ENCODE measurements at places on chromosomes 3 and 15.

DNA sequence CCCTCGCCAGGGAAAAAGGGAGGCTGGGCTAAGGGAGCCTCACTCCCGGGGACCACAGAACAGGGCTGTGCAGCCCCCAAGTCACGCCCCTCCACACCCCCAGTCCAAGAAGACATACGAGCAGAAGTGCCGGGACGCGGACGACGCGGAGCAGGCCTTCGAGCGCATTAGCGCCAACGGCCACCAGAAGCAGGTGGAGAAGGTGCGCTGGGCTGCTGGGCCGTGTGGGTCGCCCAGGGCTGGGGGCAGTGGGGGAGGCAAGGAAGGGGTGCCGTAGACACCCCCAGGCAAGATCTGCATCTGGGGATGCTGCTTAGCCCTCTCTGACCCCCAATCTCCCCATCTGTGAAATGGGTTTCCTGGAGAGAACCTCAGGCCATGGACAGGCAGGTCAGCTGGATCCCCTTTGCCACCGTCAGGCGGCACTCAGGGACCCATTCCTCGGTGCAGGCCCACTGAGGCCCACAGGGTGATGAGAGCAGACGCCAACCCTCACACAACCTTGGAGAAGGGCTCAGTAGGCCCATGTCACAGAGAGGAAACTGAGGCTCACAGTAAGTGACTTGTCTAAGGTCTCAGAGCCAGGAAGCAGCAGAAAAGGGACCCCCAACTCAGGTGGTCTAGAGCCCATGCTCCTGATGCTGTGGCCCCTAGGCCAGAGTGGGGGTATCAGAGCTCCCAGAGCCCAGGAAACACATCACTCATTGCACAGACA is 33.7 kb downstream of the PSTPIP1 start:
- DNase-seq: no peak

- DNase-seq: no peak
These were observed 5.2 kb upstream of the MANF start for GRCh38 chr3:51379746-51380455.

- DNase-seq: no peak
These were observed 8.0 kb downstream of the LRRK1 start for GRCh38 chr15:100926971-100927756.

DNA sequence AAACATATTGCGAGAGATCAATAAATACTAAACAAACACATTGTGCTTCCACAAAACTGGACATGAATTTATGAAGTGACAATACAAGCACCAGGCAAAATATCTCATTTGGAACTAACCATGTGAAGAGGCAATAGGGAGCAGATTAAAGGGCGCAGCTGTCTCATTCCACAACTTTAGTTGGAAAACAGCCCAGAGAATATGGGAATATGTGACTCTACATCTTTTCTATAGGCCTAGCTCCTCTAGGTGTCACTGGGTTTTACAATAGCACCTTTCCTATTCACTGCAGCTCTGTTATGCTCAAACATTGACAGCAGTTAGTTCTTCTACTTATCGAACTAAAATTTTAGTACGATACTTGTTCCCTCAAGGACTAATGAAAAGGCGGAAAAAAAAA is 866.3 kb upstream of the GBE1 start:
- no peak for DNase-seq

- no peak for DNase-seq
These were observed 23.0 kb upstream of the SV2B start for GRCh38 chr15:91077029-91077428.

DNA sequence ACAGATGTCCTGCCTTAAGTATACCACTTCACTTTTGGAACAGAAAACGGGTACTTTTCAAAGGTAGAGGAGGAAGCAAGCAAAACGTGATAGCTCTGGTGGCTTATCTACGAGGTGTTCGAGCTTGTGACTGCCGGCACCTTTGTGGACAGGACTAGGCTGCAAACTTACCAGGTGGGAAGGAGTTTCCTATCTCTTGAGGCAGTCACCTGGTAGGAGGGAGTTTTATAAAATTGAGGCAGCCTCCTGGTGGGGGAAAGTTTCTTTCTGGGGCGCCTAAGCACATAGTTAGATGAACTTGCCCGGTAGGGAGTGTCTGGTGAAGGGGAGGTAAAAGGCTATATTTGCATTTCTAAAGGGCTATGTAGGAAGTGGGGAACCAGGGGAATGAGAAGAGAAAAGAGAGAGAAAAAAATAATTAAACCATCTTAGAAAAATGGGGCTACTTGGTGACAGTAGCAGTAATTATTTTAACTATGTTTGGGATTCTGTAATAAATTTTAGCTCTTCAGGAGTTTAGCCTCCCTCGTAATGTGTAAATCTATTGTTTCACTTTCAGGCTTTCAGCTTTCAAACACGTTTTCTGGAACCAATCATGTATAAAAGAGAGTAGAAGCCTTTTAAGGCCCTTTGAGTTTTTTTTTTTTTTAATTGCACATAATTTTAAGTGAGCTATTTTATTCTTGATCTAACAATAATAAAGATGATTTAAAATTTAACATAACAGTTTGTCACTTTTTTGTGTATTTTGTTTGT is 131.0 kb downstream of the IL5RA start:
- DNase-seq: no peak

DNA sequence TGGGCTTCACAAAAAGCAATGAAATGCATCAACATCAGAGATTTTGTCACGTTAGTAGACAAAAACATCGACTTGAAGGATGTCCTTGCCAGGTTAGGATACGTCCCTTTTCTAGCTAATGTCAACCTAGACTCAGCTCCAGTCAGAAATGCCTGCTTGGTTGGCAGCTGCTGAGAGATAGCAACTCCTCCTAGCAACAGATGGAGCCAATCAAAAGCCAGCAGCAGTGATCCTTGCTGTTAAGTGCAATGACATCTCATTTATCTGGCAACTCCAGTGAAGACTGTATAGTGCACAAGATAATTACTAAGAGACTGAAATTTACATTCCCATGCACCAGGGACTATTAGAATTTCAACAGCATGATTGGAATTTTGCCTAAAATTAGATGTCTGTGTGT is 424.1 kb downstream of the FGF12 start:
- DNase-seq: no peak

DNA sequence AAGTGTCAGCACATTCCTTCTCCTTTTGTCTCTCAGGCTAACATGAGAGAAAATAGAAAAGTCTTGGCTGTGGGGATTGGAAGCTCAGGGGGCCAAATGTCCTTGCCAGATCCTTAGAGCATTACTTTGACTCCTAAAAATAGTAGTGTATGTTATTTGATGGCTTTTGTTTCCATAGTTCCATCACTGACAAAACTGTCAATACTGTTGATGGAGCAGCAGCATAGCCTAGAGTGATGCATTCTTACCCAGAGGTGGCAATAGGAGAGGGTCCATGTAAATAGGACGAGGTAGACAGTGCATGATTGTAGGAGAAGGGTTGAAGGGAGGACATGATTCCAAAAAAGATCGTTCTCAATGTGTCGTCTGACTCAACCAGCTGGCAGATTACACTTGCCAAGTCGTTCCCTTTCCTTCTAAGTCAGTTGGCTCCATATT is 282.7 kb upstream of the TPRG1 start:
- no peak for DNase-seq

- no peak for DNase-seq
These were observed 166.4 kb upstream of the LRIG1 start for GRCh38 chr3:66667263-66667662.

DNA sequence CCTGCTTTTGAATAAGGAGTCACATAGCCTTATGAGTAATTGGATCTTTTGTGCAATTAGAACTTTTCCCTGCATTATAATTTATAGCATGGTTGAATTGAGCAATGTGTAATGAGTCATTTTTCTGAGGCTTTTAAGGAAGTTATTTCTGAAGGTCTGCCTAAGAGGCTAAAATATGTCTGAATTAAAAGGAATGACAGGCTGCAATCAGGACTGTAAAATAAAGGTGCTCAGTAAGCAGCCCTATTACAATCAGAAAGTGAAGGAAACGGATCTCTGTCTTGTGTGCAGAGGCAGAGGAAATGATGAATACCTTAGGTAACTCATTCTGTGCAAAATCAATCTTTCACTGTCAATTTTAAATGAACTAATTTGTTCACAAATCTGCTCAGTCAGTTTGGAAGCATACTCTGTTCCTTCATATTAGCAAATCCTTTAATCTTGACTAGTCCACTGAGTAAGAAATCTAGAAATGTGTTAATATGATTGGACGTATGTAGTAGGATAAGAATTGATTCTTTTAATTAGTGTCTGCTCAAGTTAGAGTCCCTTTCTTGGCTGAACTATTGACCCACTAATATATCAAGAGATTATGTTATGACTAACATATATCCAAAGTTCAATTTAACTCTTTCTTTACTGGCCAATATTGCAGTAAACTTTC is 290.1 kb downstream of the ZIC1 start:
- DNase-seq: no peak

GRCh38 chr3:53046171-53047170 is 598 bp upstream of the SFMBT1 start:
- DNase-seq: no peak

- DNase-seq: no peak
These were observed 6.5 kb downstream of the ALG3 start for GRCh38 chr3:184242297-184242685.

GRCh38 chr15:44971036-44971435 is 14.5 kb downstream of the TERB2 start:
- DNase-seq: no peak

- no peak for DNase-seq
These were observed 99.8 kb downstream of the SERPINI1 start for GRCh38 chr3:167835359-167835758.

DNA sequence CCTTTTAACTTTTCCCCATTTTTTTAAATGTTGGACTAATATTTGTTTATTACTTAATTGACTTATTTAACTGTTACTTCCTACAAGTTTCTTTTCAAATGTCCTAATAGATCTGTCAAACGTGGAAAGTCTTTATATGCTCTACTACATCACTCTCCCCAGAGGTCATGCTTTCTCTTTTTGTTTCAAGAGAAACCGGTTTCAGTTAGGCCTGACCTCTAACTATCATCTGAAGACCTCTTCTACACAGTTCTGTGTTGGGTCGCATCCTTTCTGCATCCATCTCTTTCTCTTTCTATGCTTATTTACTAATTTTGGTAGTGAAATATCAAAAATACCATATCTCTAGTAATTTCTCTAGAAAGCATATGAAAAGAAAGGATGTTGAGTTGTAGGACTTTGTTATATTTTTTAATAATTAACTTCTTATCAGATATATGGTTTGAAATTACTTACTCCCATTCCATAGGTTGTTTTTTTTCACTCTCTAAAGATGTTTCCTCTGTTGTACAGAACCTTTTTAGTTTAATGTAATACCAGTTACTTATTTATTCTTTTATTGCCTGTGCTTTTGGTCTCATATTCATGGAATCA is 781.2 kb upstream of the ARPP21 start:
- DNase-seq: no peak

DNA sequence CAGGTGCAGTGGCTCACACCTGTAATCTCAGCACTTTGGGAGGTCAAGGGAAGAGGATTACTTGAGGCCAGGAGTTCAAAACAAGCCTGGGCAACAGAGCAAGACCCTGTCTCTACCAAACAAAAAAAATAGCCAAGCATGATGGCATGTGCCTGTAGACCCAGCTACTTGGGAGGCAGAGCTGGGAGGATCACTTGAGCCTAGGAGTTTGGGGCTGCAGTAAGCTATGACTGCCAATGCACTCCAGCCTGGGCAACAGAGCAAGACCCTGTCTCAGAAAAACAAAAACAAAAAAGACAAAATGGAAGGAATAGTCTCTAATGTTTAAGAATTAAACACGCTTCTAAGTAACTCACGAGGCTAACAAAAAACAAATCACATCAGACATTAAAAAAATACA is 106.5 kb downstream of the DLG1 start:
- no peak for DNase-seq

DNA sequence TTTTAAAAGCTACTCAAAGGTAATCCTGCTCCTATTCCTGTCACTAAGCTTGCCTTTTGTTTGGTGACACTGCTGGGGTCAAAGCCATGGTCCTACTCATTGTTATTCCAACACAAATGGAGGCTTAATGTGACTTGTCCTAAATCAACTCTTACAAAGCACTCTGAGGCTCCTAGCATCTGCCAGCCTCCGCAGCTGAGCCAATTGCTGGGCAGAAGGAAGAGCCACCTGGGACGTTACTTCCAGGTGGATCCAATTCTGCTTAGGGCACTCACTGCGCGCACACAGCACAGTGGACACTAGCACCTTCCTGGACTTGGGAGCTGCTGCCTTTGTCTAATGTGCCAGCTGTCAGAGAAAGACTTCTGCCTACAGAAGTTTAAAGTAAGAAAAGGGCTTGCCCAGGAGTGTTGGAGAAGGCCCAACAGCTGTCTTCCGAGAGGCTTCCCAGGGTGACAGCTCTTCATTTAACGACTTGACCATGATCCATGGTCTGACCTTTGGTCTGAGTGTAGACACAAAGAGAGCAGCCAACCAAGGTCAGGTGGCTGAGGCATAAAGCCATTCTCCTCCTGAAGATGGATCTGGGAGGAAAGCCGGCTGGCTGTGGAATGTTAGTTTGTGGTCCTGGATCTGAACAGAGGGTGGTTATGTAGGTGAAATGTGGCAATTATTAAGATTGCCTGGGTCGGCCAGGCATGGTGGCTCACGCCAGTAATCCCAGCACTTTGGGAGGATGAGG is 102.2 kb downstream of the AQP9 start:
- DNase-seq: no peak

DNA sequence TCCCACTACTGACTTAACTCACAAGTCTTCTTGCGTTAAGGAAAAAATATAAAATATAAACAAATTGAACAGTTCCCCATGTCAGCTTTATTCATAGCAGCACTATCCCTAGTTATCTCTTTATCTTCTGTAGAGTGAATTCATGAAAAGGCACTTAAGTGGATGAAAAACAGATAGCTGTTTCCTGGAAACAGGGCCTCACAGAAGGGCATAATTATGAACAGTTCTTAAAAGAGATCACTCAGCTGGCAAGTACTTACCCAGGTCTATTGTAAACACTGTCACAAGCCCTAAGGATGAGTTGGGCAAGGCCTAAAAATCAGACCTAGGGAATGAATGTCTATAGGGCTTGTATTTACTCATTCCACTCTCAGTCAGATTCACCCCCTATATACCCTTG is 10.7 kb downstream of the MB21D2 start:
- no peak for DNase-seq

All from Panc1 (cell line).